ENCODE measurements at places on chromosomes 12 and 14.

- DNase-seq = no peak
Measured at GRCh38 chr12:127306604-127307215, 960.3 kb upstream of the TMEM132C start.

- no peak for DNase-seq
Measured at GRCh38 chr14:104731320-104732294, 7.6 kb downstream of the ADSS1 start.

- DNase-seq = no peak
Measured at GRCh38 chr14:59346796-59347510, 118.2 kb downstream of the GPR135 start.

- DNase-seq = no peak
Measured at GRCh38 chr12:62717643-62718042, 217.3 kb downstream of the PPM1H start.

DNA sequence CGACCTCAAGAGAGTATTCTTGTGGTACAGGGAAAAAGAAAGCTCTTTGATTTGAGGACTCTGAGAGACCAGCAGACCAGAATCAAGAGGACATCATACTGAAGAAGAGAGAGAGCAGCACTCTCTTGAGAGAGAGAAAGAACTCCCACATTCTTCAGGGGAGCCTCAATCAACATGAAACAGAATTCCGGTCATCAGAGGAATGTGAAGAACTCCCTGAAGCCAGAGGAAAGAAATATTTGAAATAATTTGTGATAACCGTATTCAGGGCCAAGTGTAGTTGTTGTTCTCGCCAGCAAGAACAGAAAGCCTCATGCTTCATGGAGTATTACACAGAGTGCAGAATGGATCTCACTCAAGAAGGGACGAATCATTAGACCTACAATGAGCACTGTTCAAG is 363.8 kb upstream of the TMEM132C start:
- no peak for DNase-seq

DNA sequence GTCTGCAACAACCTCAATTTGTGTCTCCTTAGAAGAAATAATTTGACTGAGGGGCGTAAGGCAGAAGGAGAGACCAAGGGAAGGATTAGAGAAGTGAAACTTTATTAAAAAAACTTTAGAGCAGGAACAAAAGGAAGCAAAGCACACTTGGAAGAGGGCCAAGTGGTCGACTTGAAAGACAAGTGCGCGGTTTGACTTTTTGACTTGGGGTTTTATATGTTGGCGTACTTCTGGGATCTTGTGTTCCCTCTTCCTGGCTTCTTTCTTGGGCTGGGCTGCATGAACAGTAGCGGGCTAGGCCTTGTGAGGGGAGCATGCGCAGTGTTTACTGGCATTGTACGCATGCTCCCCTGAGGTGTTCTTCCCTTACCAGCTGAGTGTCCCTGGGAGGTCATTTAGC is 369.3 kb upstream of the DCN start:
- DNase-seq = no peak

DNA sequence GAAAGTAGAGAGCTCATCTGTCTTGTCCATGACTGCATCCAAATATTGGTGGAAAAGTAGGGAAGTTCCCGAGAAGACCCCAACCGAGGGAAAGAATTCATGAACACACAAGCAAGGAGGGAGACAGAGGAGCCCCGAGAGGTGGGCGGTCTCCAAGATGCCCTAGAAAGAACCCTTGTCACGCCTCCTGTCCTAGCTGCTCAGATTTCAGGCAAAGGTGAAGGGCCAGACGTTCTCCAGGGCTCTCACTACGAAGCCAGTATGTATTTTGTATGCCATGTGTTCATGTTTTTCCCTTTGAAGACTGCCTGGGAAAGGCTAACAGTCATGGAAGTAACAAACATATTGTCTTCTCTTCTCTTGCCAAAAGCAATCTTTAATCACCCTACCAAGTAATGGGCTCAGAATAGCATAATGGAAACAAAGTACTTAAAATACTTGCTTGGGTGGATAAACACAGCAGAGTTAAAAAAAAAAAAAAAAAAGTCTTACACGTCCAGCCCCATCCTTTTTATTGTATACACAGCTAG is 99.2 kb upstream of the TBX3 start:
- DNase-seq = no peak

DNA sequence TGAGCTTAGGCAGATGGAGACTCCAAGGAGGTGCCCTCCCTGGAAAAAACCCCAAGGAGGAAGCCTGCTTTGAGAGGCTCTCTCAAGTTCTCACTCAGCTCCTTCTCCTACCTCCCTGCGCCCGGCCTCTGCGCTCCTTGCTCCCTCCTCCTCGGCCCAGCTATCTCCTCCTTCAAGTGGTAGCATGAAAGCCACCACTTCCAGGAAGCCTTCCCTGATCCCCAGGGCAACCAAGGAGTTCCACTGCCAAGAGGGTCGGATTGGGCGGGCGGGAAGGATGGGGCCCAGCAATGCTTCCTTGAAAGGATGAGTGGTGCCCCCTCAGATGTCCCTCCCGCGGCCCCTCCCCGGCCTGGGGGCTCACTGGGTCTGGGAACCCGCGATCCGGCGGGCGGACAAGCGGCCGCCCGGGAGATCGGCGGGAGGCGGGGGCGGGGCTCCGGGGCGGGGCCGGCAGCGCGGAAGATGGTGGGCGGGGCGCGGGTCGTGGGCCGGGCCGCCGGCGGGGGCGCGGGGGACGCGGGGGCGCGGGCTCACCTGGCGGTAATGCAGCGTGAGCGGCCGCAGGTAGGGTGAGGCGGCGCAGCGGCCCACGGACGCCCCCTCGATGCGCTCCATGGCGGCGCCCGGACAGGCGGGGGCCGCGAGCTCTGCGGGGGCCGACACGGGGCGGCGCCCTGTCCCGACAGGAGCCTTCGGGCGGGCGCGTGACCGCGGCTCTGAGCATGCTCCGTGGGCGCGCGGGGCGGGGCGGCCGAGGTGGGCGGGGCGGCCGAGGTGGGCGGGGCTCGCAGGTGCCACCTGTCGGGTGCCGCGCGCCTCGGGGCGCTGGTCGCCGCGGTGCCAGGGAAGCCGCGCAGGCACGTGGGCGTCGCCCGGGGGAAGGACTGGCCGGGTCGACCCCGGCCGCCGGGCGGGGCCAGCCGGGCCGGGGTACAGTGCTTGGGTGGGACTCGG is at the start of gene NUDT14:
Gene NUDT14, minus strand, starts transcription at position 721 of the 957 bp plus-strand sequence. Its CDS starts 103 bp downstream, at position 618.
- DNase-seq = peak; percentile 80

- no peak for DNase-seq
Measured at GRCh38 chr14:30252783-30253674, 305.9 kb upstream of the G2E3 start.

DNA sequence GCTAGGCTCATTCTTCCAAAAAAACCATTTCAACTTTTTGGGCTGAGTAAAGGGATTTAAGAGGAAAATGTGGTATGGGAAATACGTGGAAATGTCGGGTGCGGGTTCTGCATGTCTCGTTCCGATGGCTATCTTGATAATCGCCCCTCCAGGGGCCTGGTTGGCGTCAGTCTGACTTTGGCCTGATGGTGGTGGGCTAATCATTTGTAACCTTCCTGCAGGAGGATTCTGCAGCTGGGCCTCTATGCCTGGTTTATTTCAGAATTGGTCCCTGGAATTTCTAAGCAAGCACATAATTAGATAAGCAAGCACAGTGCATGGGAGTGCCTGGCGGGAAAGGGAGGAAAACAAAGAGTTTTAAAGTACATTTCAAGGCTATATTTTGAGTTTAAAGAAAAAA is 14.8 kb upstream of the SLC4A8 start:
- DNase-seq = no peak

- DNase-seq = no peak
Measured at GRCh38 chr12:131829356-131829747, 1.2 kb downstream of the MMP17 start.

GRCh38 chr12:18283831-18284230 is 22.5 kb downstream of the PIK3C2G start:
- DNase-seq = no peak

DNA sequence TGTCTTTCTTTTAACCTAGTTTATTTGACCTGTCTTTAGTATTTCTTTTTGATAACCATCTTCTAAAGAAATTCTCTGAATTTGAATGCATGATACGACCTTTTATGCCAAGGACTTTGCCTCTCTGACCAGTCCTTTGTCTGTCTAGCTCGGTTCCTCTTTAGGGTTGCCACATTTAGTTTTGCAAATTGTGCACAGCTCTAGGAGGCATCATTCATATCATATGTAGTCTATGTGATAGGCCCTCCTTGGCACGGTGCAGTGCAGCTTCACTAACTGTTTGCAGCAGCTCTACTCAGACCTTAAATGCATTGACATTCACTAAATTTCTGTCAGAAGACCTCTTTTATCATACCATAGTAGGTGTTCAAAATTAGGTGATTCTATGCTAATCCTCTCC is 75.6 kb downstream of the USP15 start:
- no peak for DNase-seq

- DNase-seq = no peak
Measured at GRCh38 chr14:93870377-93870776, 56.8 kb upstream of the FAM181A start.

DNA sequence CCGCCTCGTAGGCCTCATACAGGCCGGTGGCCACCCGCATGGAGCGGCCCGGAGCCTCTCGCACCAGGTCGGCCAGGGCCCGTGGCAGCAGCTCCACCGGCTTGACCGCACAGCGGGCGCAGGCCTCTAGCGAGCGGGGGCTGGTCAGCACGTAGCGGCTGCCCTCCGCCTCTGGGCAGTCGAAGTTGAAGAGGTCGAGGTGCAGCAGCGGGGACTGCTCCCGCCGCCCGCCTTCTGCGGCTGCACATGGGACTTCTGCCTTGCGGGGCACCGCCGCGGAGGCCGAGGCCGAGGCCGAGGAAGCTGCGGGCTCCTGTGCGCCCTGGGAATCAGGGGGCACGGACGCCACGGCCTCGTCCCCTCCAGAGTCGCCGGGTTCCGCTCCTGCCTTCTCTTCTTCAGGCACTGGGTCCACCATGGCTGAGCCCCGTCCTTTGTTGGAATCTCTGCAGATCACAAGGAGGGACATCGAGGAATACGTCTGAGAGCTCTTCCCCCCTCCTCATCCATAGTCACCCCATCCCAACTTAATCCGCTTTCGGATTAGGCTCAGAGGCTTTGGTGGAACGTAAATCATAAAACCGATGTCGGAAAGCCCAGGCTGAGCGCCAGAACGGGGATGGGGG is 1.4 kb downstream of the CCDC177 start:
- DNase-seq = no peak

GRCh38 chr12:101299931-101300330 is 20.0 kb downstream of the UTP20 start:
- no peak for DNase-seq

- DNase-seq = no peak
Measured at GRCh38 chr14:54600717-54601109, 33.8 kb downstream of the SAMD4A start.

- DNase-seq = no peak
Measured at GRCh38 chr12:79424109-79424721, 266.5 kb downstream of the PAWR start.

GRCh38 chr12:115313929-115314328 is 630.0 kb upstream of the TBX3 start:
- DNase-seq = no peak

GRCh38 chr14:85566603-85567002 is 36.7 kb downstream of the FLRT2 start:
- no peak for DNase-seq

- DNase-seq = no peak
Measured at GRCh38 chr12:132921685-132922084, 34.3 kb upstream of the CHFR start.

- no peak for DNase-seq
Measured at GRCh38 chr12:42097971-42098370, 46.7 kb downstream of the GXYLT1 start.

DNA sequence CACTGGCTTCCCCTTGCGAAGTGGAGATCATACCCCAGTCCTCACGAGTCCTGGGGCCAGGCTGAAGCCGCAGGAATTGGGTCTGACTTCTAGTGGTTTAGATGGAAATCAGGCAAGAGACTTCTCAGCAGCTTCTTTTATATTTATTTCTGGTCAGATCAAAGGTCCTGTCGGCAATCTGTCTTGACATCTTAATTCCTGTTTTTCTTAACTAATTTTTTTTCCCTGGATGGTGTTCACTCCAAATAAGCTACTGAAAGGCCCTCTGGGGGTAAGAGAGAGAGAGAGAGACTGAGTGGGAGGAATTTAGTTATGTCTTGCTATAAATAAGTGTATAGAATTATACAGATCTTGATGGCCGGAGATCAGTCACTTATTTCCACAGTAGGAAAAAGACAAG is 698.7 kb upstream of the TBX3 start:
- no peak for DNase-seq

DNA sequence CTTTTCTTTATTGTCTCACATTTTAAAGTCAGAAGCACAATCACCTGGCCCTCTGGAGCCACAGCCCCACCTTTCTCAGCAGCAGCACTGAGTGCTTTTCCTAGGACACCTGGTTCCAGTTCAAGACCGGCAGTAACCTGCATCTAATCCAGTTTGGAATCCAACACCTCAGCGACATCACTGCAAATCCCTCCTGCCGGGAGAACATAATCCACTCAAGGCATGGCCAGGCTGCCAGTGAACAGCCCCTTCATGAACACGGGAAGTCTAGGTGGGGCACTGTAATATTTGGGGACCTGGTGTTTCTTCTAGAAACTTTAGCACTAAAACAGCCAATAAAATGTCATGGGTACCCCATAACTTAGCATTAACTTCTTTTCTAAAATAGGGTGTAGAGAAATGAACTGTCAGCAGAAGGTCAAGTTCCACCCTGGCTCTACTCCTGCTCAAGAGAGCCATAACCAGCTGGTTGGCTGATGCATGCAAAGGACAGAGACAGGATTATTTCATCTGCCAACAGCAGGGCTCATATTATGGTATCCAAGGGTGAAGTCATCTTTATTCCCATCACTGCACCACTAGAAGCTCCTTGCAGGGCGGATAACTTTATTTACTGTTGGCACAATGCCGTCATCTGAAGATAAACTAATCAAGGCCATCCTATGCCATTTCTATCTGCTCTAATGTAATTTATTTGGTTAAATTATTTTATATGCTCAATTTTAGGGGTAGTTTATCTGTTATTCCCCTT is 76.7 kb downstream of the TTC7B start:
- no peak for DNase-seq

- DNase-seq = no peak
Measured at GRCh38 chr14:103676881-103677675, 38.2 kb downstream of the XRCC3 start.

GRCh38 chr12:101277443-101277842 is 2.5 kb upstream of the UTP20 start:
- no peak for DNase-seq

DNA sequence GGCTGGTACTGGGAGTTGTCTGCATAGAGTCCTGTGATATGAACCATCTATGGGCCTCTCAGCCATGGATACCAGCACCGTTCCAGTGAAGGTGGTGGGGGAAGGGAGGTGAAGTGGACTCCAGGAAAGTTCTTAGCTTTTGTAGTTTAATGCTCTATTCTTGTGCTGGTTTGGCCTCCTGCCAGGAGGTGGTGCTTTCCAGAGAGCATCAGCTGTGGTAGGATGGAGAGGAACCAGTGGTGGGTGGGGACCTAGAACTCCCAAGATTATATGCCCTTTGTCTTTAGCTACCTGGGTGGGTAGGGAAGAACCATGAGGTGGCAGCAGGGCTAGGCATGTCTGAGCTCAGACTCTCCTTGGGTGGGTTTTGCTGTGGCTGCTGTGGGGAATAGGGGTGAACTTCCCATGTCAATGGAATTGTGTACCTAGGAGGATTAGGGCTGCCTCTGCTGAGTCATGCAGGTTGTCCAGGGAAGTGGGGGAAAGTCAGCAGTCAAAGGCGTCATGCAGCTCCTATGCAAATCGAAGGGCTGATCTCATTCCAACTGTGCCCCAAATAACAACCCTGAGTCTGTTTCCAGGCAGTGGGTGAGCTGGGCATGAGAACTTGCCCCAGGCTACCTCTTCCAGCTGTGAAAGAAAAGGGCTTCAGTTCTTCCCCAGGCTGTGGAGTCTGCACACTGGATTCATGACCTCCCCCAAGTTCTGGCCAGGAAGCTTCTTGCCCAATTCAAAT is 14.2 kb downstream of the GZMH start:
- DNase-seq = no peak

GRCh38 chr14:70871001-70871400 is 36.3 kb upstream of the PCNX1 start:
- no peak for DNase-seq
